ENCODE measurements at places on chromosomes 6 and 20.

- no peak for DNase-seq
Observed at GRCh38 chr20:5433352-5433751, 116.6 kb upstream of the PROKR2 start.

- no peak for DNase-seq
Observed at GRCh38 chr20:47776639-47777038, 8.6 kb downstream of the SULF2 start.

DNA sequence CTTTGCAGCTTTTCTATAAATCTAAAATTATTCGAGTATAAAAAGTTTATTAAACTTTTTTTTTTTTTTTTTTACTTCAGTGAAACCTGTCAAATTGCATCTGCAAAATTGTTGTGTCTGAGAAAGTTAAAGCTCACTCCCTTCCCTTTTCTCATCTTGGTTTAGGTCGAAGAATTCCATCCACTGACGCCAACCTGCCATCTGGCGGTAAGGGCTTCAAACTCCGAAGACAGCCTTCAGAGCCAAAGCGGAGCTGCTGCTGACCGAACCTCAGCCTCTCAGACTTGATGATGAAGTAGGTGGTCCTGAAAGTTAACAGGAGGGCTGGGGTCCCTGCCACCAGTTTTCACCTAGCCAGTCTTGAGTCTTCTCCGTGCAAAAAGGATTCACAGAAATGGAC lies 29.6 kb upstream of the VAPB start:
- DNase-seq, result no peak

DNA sequence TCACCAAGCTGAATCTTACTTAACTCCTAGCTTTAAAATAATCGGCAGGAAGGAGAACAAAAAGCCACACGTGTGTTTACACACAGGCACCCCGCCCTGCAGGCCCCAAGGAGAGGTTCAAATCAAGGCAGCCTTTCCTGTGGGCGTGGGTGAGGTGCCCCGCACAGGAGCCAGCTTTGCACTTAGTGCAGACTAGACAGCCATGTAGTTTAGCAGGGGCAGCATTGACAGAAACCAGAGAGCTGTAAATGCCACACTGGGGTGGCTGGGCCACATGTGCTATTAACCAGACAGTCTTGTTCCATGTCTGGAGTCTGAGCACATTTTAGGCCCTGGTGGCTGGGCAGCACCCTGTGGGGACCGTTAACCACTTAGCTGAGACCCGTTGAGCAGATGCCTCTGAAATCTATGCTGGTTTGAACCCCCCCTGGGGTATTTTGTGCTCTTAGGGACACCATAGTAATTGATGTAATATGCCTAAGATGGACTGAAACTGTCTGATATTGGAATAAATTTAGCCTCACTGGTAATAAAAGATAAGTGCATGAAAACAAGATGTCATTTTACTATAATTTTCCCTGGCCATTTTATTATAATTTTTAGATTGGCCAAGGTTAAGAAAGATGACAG lies 106.4 kb upstream of the KCNG1 start:
- DNase-seq, result no peak

- no peak for DNase-seq
Observed at GRCh38 chr20:32685541-32686529, 12.1 kb upstream of the C20orf203 start.

GRCh38 chr6:115908906-115909559 lies 151.7 kb downstream of the FRK start:
- DNase-seq, result no peak

GRCh38 chr6:122780114-122780513 lies 598 bp downstream of the FABP7 start:
- DNase-seq, result no peak

GRCh38 chr6:52063584-52064344 lies 23.6 kb downstream of the PKHD1 start:
- DNase-seq, result peak; percentile 27

DNA sequence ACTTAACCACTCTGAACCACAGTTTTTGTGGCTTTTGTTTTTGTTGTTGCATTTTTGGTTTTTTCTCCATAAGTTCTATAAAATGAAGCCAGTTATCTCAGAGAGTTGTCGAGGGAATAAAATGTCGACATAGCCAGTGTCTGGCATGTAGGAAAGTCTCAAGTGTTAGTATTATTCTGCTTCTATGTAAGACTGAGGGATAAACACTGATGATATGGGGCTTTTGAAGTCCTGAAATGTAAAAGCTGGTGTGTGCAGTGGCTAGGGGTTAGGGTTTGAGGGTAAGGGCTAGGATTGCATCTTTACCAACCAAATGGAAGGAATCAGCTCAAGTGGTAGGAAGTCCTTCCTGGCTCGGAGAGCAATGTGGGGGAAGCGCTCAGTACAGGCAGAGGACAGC lies 59.2 kb downstream of the DAAM2 start:
- no peak for DNase-seq

DNA sequence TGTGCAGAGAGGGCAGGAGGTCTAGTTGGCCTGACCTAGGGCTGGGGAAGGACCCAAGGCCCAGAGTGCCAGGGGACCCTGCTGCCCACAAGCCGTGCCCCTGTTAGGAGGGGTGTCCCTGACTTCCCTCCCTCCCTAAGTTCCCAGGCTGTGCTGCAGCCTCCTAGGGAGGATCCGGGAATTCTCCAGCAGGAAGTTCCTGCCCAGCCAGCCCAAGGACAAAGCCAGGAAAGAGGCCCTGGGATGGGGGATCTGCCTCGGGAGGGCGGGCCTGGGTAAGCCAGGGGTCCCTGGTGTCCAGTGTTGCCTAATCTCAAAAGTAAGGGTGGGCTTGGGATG lies 9.3 kb upstream of the BAK1 start:
- DNase-seq, result no peak

GRCh38 chr6:73286752-73287151 lies 23.8 kb upstream of the KHDC1 start:
- no peak for DNase-seq

GRCh38 chr6:124721331-124721730 lies 240.9 kb upstream of the RNF217 start:
- no peak for DNase-seq

DNA sequence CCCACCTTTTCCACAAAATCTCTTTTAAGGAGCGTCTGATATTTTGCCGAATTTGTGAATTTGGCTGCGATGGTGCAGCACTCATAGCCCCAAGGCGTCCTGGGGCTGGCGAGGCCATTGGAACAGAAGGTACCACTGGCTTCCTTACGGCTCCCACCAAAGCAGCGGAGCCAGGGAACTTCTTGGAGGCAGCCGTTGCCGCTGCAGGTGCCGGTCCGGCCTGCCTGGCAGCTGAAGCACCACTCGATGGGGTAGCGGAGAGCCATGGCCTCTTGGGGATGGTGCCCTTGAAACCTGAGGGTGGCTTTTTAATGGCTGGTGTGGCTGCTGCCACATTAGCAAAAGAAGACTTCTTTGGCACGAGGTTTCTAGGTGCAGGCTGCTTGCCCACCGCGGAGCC lies 29.8 kb downstream of the DIDO1 start:
- no peak for DNase-seq

GRCh38 chr6:37485291-37485702 lies 14.4 kb downstream of the CCDC167 start:
- DNase-seq, result peak; percentile 30

DNA sequence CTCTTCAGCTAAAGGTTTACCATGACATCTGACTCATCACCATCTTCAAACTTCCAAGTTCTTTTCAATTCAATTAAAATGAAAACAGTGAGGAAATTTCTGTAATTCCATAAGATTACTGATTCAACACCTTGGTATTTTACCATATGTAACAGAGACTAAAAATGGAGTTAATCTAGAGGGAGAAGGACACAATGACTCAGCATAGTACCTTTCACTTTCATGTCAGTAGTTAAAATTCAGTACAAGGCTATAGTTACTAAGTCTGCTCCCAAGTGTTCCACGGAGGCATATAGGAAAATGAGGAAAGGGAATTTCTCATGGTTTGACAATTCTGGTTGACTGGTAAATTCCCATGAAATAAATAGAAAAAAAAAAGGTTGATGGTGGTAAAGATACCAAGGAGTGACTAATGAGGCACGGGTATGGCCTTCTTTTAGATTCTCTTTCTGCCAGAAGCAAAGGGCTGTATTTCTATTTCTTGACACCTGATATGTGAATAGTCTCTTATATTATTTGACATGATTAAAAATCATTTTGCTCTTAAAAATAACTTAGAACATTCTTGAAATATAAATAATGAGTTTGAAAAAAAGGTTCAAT lies 526.7 kb upstream of the ADGRB3 start:
- no peak for DNase-seq

GRCh38 chr6:158575550-158575949 lies 15.7 kb downstream of the TMEM181 start:
- DNase-seq, result no peak

- no peak for DNase-seq
Observed at GRCh38 chr6:150940941-150941340, 75.4 kb downstream of the MTHFD1L start.

DNA sequence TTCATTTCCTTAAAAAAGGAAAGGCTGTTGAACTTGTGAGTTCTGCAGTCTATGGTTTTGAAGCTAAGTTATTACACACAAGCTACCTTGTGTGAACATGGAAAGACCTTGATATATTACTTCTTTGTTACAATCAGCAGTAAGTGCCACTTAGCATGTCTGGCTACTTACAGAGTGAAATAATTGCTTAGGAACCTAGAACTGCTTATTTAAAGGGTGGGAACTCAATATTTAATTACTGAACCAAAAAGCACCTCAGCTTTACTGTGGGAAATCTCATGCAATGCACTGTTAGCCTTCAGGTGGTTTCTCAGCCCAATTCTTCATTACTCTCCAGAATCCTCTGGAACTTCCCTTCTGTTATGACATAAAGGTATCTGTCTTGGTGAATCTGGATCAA lies 17.9 kb downstream of the PERP start:
- no peak for DNase-seq

GRCh38 chr20:49811825-49812506 lies 662 bp upstream of the SLC9A8 start:
- DNase-seq, result no peak

DNA sequence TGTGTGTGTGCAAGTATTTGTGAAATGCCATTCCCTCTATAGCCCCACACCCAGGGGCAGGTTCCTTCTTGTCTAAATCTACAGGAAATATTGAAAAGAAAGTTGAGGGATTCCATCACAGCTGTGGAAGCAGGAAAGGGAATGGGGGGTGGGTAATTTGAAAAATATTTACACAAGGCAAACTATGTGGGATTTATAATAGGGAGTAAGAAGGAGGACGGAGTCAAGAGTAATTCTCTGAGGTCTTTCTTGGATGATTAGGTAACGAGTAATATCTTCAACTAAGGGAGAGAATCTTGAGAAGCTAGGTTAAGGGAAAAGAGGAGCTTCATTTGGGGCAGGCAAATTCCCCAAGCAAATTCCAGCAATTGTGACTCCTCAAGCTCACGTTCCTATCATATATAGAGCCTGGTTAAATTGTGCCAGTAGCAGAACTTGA lies 113.5 kb upstream of the SGK1 start:
- DNase-seq, result no peak

DNA sequence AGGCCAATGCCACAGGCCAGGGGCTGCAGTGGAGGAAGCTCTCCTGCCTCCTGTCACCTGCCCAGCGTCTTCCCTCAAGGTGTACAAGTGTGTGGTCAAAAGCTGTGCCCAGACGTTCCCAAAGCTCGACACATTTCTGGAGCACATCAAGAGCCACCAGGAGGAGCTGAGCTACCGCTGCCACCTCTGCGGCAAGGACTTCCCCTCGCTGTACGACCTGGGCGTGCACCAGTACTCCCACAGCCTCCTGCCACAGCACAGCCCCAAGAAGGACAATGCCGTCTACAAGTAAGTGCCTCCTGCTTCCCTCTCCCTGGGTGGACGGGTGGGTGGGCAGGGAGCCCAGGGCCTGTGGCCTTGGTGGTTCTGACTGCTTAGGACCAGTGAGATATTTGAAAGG lies 38.2 kb downstream of the ZNF341 start:
- no peak for DNase-seq

DNA sequence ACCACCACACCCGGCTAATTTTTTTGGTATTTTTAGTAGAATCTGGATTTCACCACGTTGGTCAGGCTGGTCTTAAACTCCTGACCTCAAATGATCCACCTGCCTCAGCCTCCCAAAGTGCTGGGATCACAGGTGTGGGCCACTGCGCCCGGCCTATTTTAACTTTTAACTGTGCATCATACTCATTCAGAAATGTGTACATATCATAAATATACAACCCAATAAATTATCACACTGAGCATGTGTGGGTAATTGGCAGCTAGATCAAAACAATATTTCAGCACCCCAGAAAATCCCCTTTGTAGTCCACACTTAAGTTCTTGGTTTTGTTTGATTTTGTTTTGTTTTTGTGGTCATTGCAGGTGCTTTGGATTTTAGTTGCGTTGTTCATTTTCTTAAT lies 228.9 kb upstream of the ZNF217 start:
- DNase-seq, result no peak

GRCh38 chr6:115838763-115839401 lies 221.8 kb downstream of the FRK start:
- no peak for DNase-seq

GRCh38 chr6:105459864-105460263 lies 57.0 kb upstream of the PREP start:
- no peak for DNase-seq

- DNase-seq, result no peak
Observed at GRCh38 chr6:45513213-45513618, 135.5 kb upstream of the SUPT3H start.

DNA sequence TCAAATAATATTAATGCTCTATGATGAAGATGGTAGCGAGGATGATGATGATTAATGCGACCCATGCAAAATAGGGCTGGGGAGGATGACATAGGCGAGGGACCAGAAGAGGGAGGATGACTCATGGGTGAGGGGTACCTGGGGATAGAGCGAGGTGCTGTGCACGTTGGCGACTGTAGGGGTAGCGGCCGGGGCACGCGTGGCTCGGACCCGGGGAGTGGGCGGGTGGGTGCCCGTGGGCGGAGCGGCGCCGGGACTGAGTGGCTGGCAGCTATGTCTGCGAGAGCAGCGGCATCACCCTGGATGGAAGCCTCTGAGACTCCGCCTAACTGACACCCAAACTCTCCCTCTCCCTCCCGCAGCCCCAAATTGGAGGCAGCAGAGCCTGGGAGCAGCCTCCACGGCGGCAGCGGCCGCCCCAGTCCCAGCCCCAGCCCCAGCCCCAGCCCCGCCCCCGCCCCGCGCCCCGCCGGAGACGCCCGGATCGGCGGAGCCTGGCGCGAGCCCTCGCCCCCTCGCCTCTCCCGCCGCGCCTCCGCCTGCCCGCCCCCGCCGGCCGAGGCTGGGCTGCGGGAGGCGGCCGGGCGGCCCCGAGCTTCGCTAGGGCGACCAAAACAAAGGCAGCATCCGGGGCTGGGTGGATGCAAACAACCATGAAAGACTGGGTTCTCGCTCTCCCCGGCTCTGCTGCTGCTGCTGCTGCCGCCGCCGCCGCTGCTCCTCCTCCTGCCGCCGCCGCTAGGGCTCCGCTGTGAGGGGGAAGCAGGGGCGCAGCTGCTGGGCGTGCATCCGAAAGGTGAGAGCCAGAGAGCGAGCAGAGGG lies at the start of gene RIMS1:
Gene RIMS1 (plus strand): TSS at position 367 of the 822 bp plus-strand sequence. CDS start 474 bp downstream, outside the sequence.
- DNase-seq, result no peak

DNA sequence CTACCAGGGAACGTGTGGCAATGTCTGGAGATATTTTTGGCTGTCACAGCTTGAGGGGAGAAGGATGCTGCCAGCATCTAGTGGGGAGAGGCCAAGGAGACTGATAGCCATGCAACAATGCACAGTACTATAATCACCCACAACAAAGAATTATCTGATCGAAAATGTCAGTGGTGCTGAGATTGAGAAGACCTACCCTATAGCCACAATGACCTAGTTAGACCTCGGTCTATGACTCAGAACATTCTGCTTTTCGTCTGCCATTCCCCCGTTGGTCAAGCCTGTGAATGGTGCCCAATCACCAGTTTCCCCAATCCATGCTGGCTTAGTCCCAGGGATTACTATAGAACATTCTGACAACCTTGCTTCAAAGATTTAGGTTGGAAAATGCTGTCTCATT lies 93.5 kb downstream of the TMEM200A start:
- DNase-seq, result no peak

GRCh38 chr20:53940907-53941545 lies 129.4 kb downstream of the BCAS1 start:
- DNase-seq, result no peak

Measured in CD4-positive, alpha-beta T cell (primary cell).